Right atrium auricular region (tissue), 2 donors: ENCODE measurements at places on chromosomes 11 and 22.

DNA sequence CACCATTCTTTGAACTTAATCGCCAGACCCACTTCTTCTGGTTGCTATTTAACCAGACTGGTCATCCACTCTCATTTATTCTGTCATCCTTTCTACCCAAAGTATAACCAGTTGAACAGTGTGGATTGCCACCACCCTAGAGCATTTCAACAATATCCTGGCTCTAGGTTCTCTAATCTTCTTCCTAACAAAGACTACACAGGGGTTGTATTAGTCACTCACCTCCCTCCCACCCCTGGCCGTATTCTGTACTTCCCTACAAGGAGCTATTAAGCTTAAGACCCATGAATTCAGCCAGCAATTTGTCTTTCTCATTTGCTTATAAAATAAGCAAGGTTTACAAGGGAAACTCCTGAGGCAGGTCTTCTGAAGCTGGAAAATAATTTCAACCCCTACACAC lies 46.9 kb upstream of the CEP126 start:
- DNase-seq = no peak

DNA sequence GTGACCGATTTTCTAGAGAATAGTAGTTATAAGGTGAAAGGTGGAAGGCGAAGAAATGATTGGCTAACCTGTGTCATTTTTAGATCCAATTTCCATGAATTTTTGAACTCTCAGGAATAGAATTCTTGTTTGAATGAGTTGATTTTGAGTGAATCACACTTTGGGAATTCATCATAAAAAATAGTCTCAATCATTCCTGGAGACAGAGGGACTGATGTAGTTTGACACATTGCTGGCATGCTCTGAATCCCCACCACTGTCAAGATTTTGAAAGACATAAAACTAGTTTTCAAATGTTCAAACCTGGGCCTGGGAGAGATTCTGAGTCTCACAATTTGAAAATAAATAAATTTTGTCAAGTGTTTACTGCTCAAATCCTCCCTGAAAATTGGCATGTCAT lies 861.4 kb upstream of the RAG2 start:
- no peak for DNase-seq

DNA sequence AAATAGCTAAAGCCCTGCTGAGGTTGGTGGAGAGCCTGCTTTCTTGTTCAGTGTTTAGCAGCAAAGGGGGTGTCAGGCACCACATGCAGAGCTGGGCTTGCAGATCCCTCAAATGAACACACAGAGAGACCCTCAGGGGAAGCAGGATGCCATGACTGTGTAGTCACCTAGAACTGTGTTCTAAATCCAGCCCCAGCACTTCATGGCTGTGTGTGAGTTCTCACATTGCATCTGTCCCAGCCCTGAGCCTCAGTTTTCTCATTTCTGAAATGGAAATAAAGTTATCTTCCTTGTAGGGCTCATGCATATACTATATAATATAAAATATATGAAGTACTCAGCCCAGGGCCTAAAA lies 47.1 kb downstream of the CWC15 start:
- no peak for DNase-seq

GRCh38 chr11:80899381-80899780 lies 1458.6 kb upstream of the TENM4 start:
- no peak for DNase-seq
